ENCODE measurements at places on chromosomes 7 and 10.

DNA sequence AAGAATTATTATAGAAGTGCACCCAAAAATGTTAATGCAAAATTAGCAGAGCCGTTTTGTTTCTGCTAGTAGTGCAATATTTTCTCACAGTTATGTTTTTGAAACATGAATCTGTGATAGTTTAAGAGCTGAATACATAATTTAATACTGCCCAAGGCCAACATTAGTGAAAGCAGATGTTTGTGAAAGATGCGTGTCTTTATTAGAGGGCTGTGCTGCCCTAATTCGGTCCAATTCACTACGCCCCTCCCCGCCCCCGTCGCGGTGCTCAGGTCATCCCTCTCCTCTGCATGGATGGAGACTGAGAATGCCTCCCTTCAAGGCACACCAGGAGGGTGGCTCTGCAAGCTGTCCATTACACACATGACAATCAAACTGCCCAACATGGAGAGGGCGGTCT lies 172.0 kb downstream of the TEX36 start:
- DNase-seq: no peak

GRCh38 chr7:12764458-12764891 lies 77.0 kb downstream of the ARL4A start:
- DNase-seq: no peak

DNA sequence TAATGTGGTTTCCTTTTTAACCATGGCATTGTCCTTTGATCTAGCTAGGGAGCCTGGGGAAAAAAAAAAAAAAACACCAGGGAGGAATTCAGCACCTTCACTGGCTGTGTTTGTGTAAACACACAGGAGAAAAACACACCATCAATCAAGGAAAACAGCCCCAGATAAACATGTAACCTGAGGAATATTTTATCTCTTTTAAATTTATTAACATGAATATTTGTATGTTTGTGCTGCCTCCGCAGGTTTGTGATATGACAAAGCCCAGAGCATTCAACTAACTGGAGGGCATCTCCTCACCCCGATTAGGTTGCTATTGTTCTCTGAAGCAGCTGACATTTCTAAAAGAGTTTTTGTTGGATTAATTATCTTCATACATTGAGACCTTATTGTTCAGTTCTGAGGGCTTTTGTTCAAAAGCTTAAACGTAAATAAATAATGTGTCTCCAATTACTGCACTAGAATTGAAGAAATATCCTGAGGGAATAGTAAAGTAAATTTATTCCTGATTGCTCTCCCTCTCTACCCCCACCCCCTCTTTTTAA lies 89.4 kb upstream of the SEMA3E start:
- no peak for DNase-seq

DNA sequence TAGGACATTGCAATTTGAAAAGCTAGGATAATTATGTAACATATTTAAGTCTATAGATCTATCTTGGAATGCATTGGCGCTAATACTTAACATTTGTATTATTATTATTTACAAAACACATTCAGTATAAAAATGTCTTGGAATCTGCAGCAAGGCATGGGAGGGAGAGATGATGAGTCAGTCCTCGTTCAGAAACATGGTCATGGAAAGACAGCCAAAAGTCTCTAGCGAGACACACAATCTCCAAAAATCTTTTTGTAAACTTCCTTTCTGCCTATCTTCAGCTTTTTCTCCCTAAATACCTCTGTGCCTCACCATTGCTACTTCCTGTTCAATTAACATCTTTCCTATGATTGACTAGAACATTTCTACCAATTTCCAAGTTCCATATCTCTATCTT lies 188.4 kb upstream of the CACNA2D1 start:
- no peak for DNase-seq

Data from left forelimb (tissue), 1 donor.